Stimulated activated CD8-positive, alpha-beta memory T cell treated with anti-CD3 and anti-CD28 coated beads, Interleukin-2, amount 100 ng/mL, for 1 hour (primary cell): ENCODE measurements at places on chromosomes 4 and X.

- no peak for DNase-seq
Measured at GRCh38 chrX:72609313-72609712, 36.7 kb upstream of the HDAC8 start.

DNA sequence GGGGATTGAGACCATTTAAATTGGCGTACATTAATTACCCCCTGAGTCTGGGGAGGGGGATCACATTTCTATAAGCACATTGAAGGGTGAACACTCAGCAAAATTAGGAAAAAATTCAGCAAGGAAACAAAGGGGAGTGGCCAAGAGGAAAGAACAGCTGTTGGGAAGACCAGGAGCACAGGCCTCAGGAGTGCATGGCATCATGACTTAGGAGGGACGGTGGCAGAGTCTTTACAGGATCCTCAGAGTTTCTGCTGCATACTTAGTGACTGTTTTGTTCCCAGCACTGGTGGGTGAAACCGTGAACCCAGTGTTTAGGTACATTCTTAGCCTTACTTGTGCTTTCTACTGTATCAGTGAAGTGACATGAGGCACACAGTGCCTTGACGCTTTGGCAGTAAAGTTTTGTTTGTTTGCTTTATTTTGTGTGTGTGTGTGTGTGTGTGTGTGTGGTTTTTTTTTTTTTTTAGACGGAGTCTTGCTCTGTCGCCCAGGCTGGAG, 121.3 kb downstream of the CBR4 start:
- DNase-seq = no peak

DNA sequence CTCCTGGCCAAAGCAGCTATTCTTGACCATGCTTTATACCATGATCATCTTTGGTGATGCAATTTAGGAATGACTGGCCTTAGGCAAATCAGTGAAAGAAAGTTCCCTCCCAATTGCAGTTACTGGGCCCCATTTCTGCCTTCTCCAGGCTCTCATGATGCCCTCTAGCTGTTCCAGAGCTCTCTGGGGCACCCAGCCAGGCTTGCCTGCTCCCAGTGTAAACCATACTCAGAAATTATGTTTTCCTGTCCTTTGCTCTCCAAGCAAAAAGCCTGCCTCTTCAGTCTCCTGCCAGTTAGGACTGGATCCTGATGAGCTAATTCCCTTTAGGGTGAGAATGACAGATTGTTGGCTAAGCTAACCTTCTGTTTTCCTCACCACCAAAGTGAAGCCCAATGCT, 85.3 kb upstream of the RBPJ start:
- DNase-seq = no peak

DNA sequence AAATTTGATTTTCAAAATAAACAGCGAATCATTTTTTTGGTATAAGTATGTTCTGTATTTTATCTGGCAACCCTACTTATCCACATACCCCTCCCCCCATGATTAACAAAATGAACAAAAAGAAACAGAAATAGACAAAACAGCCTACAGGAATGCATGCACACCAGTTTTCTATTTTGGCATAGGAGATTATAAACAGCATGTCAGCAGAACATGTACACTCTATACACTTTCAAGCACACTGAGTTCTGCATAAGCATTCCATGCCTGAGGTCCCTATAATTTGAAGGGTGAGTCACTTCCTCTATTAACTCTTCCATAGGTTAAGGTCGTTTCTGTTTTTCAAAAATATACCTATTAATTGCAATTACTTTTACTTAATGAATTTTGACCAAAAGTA, 28.0 kb upstream of the ZNF280C start:
- no peak for DNase-seq

DNA sequence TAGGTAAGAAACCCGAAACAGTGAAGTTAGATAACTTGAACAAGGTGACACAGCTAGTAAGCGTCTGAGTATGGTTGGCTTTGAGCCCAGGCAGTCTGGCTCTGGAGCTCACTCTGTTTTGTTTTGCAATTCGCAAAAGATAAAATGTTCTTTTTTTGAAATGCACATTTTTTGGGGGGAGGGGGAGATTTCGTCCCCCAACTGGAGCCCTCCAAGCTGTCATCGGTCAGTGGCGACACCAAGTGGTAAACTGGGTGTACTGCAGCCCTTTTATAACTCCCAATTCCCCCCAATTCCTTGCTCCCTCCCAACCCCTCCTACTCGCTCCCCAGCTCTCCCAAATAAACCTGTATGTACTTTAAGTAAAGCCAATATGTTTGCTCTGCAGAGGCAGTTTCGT, 2.8 kb upstream of the CLCN5 start:
- DNase-seq = no peak

GRCh38 chr4:161342881-161343568, 820.8 kb downstream of the FSTL5 start:
- no peak for DNase-seq

- peak; percentile 21 for DNase-seq
Measured at GRCh38 chr4:37890801-37891259, at the start of gene TBC1D1. Gene TBC1D1 (plus strand): TSS chr4:37891084. CDS start chr4:37902096, 11,012 bp downstream.

DNA sequence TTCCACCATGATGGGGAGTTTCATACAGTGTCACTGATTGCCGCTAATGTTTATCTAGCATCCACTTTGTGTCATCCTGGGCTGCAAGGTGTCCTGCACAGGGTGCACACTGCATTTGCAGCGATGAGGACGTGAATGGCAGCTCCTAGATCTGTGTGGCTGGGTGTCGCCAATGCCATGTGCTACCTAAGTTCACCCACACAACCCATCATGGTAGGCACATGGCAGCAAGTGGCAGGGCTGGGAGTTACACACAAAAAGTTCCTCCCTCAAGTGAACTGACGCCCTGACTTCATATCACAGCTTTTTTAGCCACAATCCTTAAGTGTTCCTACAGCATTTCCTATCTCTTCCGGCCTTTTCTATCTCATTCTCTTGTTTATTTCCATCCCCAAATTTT, 45.9 kb upstream of the SPRY1 start:
- no peak for DNase-seq
